ENCODE measurements at places on chromosomes 16 and 17.

- no peak for DNase-seq
These were observed 2.6 kb downstream of the LRRC75A start for GRCh38 chr17:16489431-16489830.

DNA sequence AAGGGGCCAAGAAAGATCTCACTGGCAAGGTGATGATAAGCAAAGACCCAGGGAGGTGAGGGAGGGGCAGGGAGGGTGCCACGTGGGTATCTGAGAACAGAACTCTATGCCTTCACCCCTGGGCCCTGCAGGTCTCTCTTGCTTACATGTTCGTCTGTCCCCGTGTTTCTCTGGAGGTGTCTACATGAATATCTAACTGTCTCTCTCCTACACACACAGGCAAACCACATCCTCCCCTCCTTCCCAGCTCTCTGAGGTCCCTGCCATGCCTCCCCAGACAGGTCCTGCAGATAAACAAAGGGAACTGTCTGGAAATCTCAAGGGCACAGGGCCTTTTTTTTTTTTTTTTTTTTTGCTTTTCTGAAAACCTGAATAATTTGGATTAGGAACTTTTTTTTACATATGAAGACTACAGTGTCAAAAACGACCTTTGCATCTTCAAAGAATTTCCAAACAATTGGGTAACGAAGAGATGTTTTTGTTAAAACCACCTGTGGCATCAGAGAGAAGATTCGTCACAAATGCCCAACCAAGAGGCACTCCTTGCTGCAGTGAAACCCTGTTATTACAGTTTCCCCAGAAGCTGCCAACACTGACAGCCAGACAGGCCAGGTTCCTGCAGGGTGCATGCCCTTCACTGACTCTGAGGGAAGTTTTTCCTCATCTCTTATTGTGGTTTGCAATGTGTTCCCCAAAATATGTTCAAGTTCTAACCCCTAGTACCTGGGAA lies 17.8 kb downstream of the PLLP start:
- DNase-seq = peak; percentile 37

DNA sequence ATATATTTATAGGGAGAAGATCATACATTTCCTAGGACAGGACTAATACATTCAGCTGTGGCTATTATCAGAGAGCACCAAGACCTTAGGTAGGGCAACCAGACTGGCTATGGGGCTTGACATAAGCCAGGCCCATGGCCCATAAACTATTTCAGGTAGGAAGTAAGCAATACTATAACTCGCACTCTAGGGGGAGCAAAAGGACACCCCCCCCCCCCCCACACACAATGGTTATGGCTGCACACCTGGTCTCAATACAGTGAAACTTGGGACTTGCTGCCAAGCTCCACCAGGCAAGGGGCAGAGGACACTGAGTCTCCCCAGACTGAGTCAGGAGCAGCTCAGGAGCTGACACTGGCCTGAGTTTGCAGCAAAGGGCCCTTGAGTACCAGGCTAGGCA lies 348.9 kb upstream of the ASIC2 start:
- no peak for DNase-seq

- DNase-seq = no peak
These were observed 10.6 kb downstream of the TRPV2 start for GRCh38 chr17:16425698-16426659.

- DNase-seq = peak; percentile 7
These were observed 17.7 kb downstream of the PIMREG start for GRCh38 chr17:6461792-6462524.

All from Peyer's patch (tissue), 4 donors.